ENCODE measurements at places on chromosomes 13 and 19.

- DNase-seq = no peak
These were observed 63.1 kb downstream of the KCNRG start for GRCh38 chr13:50078231-50078894.

DNA sequence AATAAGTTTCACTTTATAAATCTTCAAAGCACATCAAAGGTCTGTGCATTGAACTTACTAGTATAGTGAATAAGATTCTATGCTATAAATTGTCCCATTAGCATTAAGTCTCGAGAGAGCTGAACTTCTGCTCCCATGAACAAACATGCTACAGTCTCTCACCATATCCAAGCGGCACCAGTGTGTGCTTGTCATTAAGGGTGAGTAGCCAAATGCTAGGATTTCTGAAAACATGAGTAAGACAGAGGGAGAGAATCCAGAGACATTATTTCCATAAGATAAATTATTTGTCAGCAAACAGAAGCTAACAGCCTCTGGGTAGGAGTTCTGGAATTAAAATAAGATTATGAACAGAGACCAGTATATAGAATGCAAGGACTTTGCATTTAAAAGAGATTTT, 2882.5 kb downstream of the PCDH9 start:
- no peak for DNase-seq

- DNase-seq = no peak
These were observed 6.3 kb upstream of the ZSWIM4 start for GRCh38 chr19:13788991-13789390.

GRCh38 chr19:34495416-34495815, 13.9 kb downstream of the WTIP start:
- DNase-seq = no peak

GRCh38 chr19:19746286-19747213, 13.6 kb upstream of the ZNF14 start:
- DNase-seq = no peak

DNA sequence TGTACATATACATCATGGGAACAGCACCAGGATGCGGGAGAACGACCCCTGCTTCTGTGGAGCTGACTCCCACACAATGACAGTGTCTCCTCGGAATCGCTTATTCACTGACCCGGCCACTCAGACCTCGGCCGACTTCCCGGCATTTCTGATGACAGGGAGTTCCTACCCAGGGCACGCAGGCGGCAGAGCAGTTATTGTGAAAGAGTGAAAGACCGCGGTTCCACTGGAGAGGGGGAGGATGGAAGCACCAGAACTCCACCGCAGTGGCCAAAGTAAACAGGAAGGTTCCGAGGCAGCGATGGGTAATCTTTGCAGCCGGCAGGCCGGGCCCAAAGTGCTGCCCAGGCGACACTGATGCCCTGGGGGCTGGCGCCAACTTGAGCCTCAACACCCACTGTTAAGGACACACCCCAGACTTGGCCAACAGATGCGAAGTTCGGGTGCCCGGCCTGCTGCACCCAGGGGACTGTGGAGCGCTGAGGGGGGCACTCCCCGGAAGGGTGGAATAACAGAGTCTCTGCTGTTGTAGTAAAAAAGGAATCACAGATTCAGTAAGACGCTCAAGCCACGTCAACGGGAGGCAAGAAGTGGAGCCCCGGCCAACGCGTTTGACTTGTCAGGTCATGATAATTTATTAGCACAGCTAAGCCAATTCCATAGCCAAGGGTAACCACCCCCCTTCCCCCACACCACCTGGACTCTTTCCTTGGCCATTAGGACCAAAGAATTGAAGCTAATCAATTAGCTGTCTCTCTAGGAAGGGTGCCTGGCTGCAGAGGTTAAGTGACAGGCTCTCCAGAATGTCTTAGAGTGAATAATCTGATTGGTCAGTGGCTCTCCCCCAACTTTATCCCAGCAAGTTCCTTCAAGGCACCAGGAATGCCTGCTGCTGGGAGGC, 5.8 kb downstream of the MLLT1 start:
- DNase-seq = peak; percentile 95

- no peak for DNase-seq
These were observed 3.8 kb downstream of the ZNF784 start for GRCh38 chr19:55620410-55621204.

DNA sequence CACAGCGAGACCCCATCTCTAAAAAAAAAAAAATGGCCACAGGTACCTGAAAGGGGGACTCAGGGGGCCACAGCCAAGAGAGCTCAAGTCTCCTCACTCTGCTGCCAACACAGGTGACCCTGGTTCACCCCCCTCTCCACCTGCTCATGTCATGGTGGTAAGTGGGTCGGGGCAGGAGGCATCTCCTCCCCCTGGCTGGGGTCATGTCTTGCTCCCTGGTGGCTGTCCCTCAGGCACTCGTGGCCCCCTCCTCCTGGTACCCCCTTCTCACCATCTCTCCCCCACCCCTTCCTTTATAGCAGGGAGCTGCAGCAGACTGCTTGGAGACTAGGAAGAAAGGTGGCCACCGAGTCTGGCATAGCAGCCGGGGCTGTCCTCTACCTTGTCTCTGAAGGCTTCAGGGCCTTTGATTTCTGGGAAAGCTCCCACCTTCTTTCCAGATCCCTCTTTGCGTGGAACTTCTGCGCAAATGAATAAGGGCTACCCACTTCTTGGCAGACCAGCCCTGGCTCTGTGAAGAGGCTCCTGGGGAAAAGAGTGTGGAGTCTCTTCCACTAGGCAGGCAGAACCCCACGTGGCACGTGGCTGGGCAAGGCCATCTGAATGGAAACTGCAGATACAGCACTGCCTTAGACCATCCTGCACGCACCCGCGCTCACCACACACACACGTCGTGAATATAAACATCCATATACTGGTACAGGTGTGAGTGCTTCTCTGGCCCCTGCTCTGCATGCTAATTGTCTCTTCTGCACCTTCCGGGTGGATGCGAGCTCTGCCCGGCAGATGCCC, 20.1 kb upstream of the MIER2 start:
- DNase-seq = no peak

GRCh38 chr13:91540158-91540736, 141.8 kb downstream of the GPC5 start:
- DNase-seq = no peak

GRCh38 chr13:96428911-96429310, 339.0 kb downstream of the HS6ST3 start:
- DNase-seq = no peak

- no peak for DNase-seq
These were observed 375.6 kb downstream of the COG6 start for GRCh38 chr13:40031031-40031430.

DNA sequence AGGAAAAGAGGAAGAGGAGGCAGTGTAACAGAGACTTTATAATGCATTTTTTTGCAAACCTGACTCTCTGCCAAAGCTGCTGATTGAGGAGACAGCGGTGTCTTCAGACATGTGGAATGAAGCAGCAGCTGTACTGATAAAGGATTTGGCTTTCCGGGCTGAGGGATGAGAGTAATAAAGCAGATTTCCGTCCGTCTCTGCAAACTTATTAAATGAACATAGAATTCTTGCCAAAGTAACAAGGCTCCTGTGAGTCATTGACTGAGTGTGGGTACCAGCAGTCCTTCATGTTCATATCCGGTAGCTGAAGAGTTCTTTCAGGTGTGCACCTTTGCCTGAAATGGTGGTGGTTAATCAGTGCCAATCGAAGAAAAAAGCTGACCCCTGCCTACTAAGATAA, 112.6 kb downstream of the LIG4 start:
- no peak for DNase-seq

- DNase-seq = no peak
These were observed 467 bp downstream of the LAMP1 start for GRCh38 chr13:113297370-113298042.

Data from vagina (tissue), 2 donors.